ENCODE measurements at places on chromosomes 2 and 18. TPM values are rescaled to one million over a fixed set of nuclear protein-coding genes. Genes with fewer than 3 reads are reported as not detected.

Gene HPCAL1
- total RNA-seq: 121 TPM

Gene CABLES1
- total RNA-seq: 14.0 TPM

Gene TUBA3D
- not detected for total RNA-seq

Gene ALK
- not detected for total RNA-seq

Gene C2orf80
- total RNA-seq: not detected

Gene BMP10
- total RNA-seq: not detected

Gene TAF1B
- 26.0 TPM for total RNA-seq

Gene WNT10A
- total RNA-seq: not detected

Gene NMUR1
- total RNA-seq: not detected

Gene SMYD1
- not detected for total RNA-seq

Gene SNED1
- 0.84 TPM for total RNA-seq

Gene SRD5A2
- not detected for total RNA-seq

Gene LIMS4
- 0.56 TPM for total RNA-seq

Gene PAX8
- total RNA-seq: 1.1 TPM

Gene TEX261
- total RNA-seq: 73.1 TPM

Gene RBM44
- total RNA-seq: 0.33 TPM

Gene AQP12B
- not detected for total RNA-seq

Gene OTOS
- not detected for total RNA-seq

Gene DTNA
- total RNA-seq: 0.18 TPM

Gene DYNAP
- not detected for total RNA-seq

Gene BOK
- 37.5 TPM for total RNA-seq

Gene SNTG2
- total RNA-seq: not detected

Gene CRYGC
- total RNA-seq: not detected

Gene FAP
- not detected for total RNA-seq

Gene STARD6
- not detected for total RNA-seq

Gene KCNK3
- total RNA-seq: 1.7 TPM

Gene MLPH
- total RNA-seq: 253 TPM

Gene SPATA3
- not detected for total RNA-seq

Gene MAPK4
- total RNA-seq: 0.16 TPM

Gene SERPINB11
- total RNA-seq: not detected

Gene RAX
- total RNA-seq: not detected

Gene NYAP2
- not detected for total RNA-seq

Gene TXNDC9
- total RNA-seq: 50.3 TPM

Gene WIPF1
- 22.0 TPM for total RNA-seq

Gene MBP
- 24.5 TPM for total RNA-seq

Gene G6PC2
- total RNA-seq: not detected

Gene MAP3K19
- total RNA-seq: not detected

Gene AFF3
- 0.22 TPM for total RNA-seq

Gene KYNU
- 270 TPM for total RNA-seq

Gene GALNT5
- total RNA-seq: 2.1 TPM

Gene RAD51AP2
- not detected for total RNA-seq

Gene SCTR
- total RNA-seq: not detected

Measured in A549 treated with RU486 at 1 μM for 4 hours (cell line).